ENCODE measurements at places on chromosomes 7 and 10.

GRCh38 chr10:70048030-70048723 is 4.5 kb upstream of the MACROH2A2 start:
- DNase-seq = no peak

DNA sequence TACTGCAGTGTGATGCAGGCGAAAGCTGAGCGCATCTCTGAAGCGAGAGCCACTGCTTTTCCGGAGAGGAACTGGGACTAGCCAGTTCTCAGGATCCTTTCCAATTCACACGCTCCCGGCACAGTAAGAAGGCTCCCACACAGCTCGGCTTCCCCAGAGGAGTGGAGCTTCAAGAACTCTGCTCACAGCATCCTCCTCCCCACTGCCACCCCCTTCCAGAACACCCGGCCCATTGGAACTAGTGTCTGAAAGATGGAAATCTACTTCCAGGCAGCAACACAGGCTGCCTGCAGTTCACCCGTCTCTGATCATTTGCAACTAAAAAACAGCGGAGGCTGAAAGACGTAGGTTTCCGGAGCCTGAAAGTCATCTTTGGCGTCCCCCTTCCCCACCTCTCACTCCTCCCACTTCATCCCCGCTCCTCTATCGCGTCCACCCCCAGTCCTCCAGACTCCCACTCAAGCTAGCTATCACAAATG is at the start of gene DGKB:
TSS of gene DGKB (minus strand) at position 163 of the 479 bp plus-strand sequence.
- DNase-seq = no peak

GRCh38 chr7:85019778-85020177 is 167.1 kb downstream of the SEMA3D start:
- DNase-seq = no peak

- DNase-seq = no peak
These were observed 53.7 kb upstream of the DPYSL4 start for GRCh38 chr10:132133005-132133404.

GRCh38 chr10:97023401-97024167 is 162.2 kb downstream of the SLIT1 start:
- DNase-seq = no peak

Measured in activated T-helper 2 cell treated with anti-CD3 and anti-CD28 coated beads, Interferon-gamma antibody, Interleukin-2, Interleukin-4, amounts not matched to agents 10 μg/mL and 5 μg/mL and 100 μg/mL, durations not matched to agents 14 hours and 24 hours and 36 hours (primary cell).